CD4-positive, alpha-beta T cell treated with Interleukin-15 for 1 hour (primary cell): ENCODE measurements at places on chromosomes 11 and 22.

DNA sequence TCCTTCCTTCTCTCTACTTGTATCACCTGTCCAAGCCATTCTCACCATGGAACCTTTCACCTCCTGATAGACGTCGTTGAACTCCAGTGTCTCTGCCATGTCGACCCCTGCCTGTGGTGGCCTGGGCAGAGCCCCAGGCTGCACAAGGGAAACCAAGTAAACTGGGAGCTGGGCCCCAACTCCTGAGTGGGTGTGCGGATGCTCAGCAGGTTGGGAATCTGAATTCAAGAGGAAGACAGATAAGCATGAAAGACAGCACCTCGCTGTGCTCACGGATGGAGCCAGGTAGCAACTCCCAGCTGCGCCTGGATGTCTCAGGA, 709 bp downstream of the SSRP1 start:
- DNase-seq: no peak

GRCh38 chr11:130940706-130941105, 24.4 kb upstream of the SNX19 start:
- no peak for DNase-seq

- DNase-seq: no peak
Measured at GRCh38 chr11:121692236-121692635, 239.5 kb upstream of the SORL1-AS1 start.

DNA sequence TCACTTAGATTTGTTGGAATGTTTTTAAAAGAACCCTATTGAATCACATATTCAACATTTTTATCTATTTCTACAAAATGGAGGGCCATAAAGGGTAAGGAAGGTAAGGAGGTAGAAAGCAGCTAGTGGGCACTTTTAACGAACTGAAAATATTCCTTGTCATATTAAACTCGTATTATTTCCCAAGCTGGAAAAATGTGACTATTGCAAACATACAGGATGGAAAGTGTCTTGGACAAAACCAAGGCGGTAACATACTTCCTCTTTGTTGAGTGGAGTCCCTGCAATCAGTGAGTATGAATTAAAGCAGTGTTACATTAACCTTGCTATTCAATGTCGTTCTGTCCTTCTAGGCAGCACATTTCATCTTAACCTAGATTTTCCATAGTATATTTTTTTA, 165.6 kb downstream of the RCN1 start:
- no peak for DNase-seq

DNA sequence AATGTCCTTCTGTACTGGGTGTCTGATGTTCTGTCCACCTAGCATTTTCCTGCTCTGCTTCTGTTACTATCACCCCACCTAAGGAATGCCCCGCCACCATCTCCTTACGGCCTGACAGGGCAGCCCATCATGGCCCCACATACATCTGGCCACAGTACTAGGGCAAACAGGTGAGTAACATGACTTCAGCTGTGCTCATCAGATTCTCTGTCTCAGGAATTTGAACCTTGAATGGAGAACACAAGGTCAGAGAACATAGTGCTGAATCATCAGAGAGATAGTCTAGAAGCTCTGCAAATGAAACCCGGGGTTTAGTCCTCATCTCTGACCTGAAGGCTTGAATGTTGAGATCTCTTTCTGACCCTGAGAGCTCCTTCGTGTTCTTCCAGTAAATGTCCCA, 32.4 kb downstream of the ZC3H12C start:
- DNase-seq: no peak

GRCh38 chr22:40626851-40627250, 9.7 kb downstream of the MRTFA start:
- DNase-seq: no peak

- DNase-seq: no peak
Measured at GRCh38 chr11:128210148-128210940, 377.0 kb downstream of the ETS1 start.

- no peak for DNase-seq
Measured at GRCh38 chr11:129258205-129258604, 66.1 kb upstream of the ARHGAP32 start.

DNA sequence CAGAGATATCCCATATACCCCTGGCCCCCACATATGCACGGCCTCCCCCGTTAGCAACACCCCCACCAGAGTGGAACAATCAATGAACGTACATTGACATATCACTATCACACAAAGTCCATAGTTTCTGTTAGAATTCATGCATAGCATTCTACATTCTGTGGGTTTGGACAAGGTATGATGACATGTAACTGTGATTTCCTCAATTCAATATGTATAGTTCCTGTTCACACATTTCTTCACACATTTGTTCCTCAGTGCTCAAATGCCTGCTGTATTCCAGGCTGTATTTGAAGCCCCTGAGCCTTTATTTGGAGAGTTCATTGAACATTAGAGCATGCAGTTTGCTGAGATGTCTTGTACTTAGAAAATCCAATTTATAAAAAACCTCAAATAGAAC, 69.9 kb downstream of the PTPRJ start:
- no peak for DNase-seq
